ACHN (cell line): ENCODE measurements at places on chromosomes 13 and 19.

- no peak for DNase-seq
Observed at GRCh38 chr19:47341734-47342133, 7.4 kb upstream of the DHX34 start.

DNA sequence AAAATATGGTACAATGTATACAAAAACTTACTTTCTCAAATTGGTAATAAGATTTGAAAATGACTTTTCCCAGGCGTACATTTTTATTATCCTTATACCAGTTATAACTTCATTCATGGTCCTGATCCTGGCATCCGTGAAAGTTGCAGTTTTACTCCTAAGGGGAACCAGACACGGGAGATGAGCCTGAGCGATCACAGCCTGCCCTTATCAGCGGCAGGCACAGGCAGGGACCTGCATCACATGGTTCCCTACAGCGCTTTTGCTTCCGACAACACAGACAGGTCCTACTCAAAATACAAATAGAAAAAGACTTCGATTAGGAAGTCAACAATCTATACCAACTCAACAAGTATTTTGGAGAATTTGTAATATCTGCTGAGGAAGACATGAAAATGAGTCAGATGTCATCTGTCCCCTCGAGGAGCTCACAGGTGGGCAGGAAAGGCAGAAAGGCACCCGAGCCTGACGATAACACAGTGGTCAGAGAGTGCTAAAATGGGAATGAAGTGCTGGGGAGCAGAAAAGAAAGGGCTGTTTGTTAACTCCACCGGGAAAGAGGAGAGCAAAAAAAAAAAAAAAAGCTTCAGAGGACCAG, 93.4 kb downstream of the ABCC4 start:
- no peak for DNase-seq

DNA sequence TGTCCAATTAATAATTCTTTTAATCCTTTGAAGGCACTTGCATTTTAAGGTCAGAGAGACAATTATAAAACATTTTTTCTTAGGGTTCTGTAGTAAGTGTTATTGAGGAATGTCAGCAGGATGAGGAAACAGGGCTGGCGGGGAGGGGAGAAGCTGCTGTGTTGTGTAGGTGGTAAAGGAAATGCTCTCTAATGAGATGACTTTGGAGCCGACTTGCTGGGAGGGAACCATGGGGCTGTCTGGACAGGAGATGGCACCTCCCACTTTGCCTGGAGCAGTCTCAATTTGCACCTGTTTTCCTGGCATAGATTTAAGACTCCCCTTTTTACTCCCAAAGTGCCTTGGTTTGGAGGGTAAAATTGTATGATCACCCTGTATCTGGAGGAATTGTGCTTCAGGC, 230.4 kb downstream of the ATP8A2 start:
- DNase-seq = no peak

- DNase-seq = no peak
Observed at GRCh38 chr13:95793781-95794180, 116.8 kb downstream of the DNAJC3 start.

- DNase-seq = no peak
Observed at GRCh38 chr19:28685802-28686201, 527.1 kb downstream of the UQCRFS1 start.

DNA sequence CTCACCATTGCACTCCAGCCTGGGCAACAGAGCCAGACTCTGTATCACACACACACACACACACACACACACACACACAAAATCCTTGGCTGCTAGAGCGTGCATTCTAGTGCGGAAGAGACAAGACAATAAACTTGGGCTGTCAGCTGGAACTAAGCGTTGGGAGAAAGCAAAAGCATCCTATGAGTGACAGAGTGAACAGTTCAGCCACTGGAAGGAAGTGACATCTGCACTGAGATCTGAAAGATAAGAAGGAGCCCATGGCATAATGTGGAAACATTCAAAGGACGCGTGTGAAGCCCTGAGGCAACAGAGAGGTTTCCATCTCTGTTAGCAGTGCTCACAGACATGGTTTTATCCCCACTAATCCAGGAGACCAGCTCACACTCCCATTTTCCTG, 3.5 kb upstream of the SLC1A5 start:
- no peak for DNase-seq

DNA sequence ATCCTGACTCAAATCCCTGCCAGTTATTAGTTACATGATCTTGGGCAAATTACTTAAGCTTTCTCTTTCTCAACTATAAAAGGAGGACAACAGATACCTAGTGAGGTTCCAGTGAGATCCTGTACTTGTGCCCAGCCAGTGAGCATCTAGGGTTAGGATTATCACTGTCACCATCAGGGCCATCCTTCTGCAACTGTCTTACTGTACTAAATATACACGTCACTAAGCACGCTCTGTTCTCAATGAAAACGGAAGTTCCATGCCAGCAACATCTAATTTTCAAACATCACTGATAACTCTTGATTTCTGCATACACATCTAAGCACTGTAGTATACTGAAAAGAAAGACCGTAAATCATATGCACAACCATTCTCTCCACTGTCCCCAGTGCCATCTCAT, 70.0 kb downstream of the FOXO1 start:
- no peak for DNase-seq

- no peak for DNase-seq
Observed at GRCh38 chr13:73898276-73898675, 235.9 kb downstream of the KLF12 start.

DNA sequence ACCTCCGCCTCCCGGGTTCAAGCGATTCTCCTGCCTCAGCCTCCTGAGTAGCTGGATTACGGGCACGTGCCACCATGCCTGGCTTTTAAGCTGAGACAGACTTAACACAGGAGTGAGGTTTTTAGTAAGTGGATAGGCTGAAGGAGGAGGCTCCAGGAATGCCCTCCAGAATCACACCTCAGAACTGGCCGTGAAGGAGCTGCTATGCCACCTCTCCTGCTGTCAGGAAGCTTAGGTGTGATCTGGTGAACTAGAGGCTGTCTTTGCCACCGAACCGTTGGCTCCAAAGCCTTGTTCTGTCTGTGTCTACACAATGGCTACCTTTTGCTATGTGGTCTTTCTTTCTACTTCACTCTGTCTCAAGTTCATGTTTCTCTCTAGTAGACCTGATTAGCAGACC, 4.2 kb downstream of the PDCD2L start:
- DNase-seq = no peak

DNA sequence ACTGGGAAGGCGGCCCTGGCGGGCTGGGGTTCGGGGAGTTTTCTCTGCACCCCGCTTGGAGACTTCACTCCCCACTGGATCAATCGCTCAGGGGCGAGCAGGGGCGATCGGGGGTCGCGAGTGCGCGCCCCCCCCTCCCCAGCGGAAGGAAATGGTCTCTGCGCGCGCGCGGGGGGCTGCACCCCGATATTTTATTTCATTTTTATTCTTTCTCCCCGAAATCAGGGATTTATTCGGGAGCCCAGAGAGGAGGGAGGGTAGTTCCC, 421 bp downstream of the ARID3A start:
- no peak for DNase-seq

DNA sequence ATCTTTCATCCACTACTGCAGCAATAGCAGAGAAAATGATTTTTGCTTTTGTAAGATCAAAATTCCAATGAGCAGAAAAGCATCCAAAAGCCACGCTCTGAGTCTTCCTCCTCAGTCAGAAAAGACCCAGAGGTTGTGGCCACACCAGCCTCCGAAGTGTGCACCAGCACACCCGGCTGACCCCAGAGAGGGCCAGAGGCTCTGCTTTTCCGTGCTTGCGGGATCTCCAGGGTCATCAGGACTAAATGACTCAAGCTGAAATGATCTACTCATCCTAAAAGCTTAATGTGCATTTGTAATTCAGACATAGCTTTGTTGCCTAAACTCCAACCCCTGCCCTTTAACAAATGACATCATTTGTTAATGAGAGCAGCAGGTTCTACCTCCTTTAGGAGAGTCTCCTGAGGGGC, 16.5 kb downstream of the RXFP2 start:
- DNase-seq = no peak

DNA sequence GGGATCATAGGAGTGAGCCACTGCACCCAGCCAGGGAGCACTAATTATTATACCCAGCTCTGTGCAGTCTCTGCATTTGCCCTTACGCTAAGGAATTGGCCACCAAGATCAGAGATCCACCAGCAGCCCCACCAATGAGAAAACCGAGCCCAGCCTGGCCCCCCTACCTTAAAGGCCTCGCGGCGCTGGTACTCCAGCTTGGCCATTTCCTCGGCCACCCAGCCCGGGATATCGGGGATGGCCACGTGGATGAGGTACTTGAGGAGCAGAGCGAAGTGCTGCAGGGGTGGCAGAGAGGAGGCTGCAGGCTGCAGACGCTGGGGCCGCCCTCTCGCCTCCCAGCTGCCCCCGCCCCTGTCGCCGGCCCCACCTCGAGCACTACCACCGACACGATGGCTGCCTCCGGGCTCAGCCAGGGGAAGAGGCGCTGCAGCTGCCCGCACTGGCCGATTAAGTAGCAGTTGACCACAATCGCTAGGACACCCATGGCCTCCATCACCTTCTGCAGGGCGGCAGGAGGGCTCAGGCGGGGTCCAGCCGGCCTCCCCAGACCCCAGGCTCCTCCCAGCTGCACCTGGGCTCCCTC, 7.5 kb downstream of the ANO8 start:
- DNase-seq = no peak

DNA sequence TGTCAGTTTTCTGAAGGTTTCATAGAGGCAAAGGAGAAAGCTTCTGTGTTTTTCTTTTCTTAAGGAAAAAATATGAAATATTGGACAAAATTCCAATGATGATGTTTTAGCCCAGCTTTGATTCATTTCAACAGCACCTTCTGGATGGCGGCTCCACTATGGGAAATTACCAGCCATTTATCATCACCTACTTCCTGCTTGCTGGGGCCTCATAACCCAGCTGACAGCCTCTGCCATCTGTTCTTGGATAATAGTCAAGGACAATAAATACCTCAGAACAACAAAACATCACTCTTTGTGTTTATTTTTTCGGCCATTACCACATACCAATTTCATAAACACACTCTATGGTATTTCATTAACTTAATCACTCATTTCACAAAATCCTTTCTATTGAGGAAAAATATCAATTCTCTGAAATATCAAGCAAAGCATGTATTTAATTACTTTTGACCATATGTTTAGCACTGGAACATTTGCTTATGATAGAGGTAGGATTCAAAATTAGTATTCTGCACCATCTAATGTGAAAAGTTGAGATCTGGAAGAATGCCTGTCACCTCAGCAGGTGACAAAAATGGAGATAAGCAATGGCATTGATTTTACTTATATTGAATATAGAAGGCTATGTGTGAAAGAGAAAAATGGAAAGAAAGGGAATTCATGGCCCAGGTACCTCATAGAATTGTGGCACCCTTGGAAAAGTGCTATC, 629.7 kb downstream of the LIG4 start:
- DNase-seq = no peak

GRCh38 chr13:44004878-44005277, 125.2 kb downstream of the LACC1 start:
- peak; percentile 30 for DNase-seq

GRCh38 chr13:47454986-47455385, 546.1 kb downstream of the SUCLA2 start:
- no peak for DNase-seq

DNA sequence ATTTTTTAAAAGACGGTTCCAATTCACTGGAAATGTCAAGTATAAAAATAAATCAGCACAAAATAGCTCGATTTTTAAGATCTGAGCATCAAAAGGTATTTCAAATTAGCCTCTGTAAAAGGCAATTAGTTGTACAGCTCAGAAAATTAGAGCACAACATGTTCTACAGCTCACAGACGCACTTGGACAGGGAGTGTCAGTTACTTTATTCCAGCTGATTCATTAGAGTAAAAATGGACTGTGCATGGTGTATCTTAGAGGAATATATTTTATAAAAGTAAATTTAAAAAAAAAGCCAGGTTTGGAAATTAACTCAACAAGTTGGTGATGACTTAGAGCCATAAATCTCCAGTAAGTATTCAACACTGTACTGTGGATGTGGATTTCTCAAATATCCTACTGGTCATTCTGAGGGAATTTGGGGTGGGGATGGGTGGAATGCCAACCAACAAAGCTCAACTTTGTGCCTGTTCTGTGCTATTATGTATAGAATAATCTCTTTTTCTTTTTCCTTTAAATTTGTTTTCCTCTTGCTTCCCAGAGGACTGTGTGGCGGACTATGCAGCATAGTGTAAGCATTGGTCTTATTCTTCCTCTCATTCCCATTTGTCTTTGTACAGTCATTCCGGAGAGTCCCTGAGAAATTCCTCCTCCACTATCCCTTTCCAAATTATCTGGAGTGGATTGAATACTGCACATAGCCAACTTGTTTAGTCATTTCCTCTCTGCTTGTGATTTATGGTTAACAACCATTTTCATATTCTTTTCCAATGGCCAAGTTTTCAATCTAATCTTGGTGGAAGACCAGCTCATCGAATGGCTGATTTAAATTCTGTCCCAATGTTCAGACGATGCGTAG, 169.3 kb downstream of the DCT start:
- peak; percentile 66 for DNase-seq

DNA sequence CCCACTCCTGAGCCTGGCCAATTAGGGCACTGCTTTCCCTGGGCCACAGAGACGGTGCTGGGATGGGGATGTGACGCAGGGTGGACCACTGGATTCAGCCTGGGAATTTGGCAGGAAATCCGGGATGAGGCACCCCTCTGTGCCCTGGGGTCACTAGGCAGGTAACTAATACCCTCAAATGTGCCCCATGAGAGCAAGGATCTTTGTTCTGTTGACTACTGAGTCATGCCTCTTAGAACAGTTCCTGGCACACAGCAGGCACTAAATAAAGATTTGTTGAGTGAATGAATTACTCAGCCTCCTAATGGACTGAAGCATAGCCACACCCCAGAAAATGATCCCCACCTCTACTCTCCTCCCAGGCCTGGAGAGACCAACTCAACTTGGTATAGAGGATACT, 15.9 kb downstream of the OPA3 start:
- DNase-seq = peak; percentile 80

DNA sequence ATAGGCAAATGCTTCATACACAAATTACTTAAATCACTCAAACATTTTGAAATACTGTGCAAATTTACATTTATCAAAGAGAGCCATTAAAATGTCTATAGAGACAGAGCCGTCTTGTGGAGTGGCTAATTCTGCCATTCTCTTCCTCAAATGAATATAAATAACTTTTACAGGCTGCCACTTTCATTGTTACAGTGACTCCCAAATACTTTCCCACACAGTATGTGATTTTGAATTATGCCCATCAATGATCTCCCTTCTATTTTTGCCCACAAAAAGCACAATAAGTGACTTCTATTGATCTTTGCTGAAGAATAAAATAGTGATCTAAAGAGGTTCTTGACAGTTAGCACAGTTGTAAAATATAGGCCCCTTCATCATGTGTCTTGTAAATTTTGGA, 1244.9 kb downstream of the PCDH17 start:
- no peak for DNase-seq

- DNase-seq = no peak
Observed at GRCh38 chr13:93646245-93646644, 419.6 kb downstream of the GPC6 start.

- peak; percentile 31 for DNase-seq
Observed at GRCh38 chr19:46678110-46678732, 17.2 kb upstream of the DACT3 start.

DNA sequence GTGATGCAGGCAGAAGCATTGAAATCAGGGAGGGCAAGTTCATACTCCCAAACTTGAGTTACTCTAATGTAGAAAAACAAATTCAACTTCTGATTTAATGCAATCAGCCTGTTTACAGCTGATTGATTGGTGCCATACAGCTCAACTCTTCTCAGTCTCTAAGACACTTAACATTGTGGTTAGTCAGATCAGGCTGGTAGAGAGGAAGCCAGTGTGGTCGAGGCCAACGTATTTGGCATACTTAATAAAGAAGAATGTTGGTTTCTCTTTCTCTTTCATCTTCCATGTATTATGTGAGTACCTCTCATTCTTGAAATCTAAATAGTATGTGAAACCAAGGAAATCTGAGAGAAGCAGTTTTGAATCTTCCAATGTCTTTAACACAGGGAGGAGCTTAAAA, 255.0 kb upstream of the SLITRK1 start:
- no peak for DNase-seq

- DNase-seq = no peak
Observed at GRCh38 chr13:112767506-112768471, 78.0 kb downstream of the ATP11A start.
